NCI-H146 (cell line): ENCODE measurements at places on chromosomes 16 and 17.
A peak's percentile ranks its signal among the peaks of the same experiment; 100 is the strongest.

DNA sequence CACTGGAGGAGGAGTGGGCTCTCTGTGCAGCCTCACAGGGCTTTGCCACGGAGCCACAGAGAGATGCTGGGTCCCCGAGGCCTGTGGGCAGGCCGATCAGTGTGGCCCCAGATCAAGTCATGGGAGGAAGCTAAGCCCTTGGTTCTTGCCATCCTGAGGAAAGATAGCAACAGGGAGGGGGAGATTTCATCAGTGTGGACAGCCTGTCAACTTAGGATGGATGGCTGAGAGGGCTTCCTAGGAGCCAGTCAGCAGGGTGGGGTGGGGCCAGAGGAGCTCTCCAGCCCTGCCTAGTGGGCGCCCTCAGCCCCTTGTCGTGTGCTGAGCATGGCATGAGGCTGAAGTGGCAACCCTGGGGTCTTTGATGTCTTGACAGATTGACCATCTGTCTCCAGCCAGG, 3.9 kb downstream of the NXPH3 start:
- DNase-seq: no peak

- no peak for DNase-seq
Measured at GRCh38 chr16:1620391-1620790, 8.2 kb downstream of the CRAMP1 start.

DNA sequence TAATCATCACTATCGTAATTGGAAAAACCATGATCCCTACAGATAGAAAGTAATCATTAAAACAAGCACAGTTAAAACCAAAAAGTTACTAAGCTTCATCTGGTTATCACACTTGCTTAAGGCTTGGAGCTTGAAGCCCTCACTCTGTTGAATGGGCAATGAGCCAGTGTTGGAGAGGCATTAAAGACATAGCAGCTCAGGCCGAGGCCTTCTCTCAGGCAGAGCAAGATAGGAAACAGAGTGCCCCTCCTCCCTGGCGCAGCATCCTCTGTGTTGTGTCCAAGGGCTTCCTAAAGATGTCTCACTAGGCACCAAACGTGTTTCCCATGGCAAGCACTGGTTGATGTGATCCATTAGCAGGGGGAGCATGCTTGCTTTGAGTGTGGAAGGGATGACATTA, 34.9 kb upstream of the LGALS9 start:
- DNase-seq: no peak

- DNase-seq: peak; percentile 16
Measured at GRCh38 chr17:81740395-81740961, 28.4 kb downstream of the SLC25A10 start.

- DNase-seq: no peak
Measured at GRCh38 chr16:87824016-87824990, 45.0 kb downstream of the SLC7A5 start.
